ENCODE measurements at places on chromosomes 2 and 18. TPM values are rescaled to one million over a fixed set of nuclear protein-coding genes. Genes with fewer than 3 reads are reported as not detected.

Gene SULT1C2
- not detected for total RNA-seq

Gene MC2R
- not detected for total RNA-seq

Gene RND3
- not detected for total RNA-seq

DNA sequence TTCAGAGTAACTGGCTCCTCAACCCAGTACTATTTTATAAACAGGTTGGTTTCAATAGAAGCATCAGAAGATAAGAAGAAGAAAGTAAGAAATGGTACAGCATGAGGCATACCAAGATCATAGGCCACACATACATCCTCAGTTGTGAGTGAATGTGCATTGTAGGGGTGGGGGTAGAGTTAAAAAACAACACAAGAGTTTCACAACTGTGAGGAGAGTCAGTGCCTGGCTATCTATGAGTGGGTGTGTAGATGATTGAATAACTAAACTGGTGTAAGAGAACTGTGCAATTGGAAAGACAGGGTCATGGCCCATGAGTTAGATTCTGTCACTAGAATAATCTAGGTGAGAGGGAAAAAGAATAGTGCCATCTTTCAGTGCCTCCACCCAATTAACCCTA lies 748.2 kb upstream of the ACVR2A start:
- peak; percentile 96 for ATAC-seq

GRCh38 chr2:116585669-116586327 lies 1228.7 kb upstream of the DDX18 start:
- no peak for ATAC-seq

DNA sequence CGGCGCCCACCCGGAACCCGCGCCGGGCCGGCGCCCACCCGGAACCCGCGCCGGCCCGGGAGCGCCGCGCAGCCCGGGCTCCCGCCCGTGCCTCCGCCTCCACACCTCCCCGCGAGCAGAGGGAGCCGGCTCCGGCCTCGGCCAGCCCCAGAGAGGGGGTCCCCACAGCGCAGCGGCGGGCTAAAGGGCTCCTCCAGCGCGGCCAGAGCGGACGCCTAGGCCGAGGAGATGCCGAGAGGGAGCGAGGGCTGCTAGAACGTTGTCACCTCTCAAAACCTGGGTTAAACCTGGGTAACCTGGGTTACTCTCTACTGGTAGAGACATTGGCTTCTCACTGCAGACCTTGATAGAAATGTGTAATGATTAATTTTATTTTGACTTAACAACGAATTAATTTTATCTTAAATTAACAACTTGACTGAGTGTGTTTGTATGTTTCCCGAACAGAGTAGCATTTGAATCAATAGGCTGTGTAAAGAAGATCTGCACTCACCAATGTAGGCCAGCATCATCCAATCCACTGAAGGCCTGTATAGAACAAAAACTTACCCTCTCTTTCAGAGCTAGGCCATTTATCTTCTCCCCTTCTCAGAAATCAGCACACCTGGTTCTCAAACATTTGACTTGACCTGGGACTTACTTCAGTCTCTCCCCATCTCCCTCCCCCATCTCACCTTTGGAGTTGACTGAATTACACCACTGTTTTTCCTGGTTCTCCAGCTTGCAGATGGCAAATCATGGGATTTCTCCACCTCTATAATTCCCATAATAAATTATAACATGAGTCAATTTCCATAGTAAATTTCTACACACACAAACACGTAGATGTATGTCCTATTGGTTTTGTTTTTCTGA lies 242.7 kb downstream of the ASXL3 start:
- no peak for ATAC-seq

DNA sequence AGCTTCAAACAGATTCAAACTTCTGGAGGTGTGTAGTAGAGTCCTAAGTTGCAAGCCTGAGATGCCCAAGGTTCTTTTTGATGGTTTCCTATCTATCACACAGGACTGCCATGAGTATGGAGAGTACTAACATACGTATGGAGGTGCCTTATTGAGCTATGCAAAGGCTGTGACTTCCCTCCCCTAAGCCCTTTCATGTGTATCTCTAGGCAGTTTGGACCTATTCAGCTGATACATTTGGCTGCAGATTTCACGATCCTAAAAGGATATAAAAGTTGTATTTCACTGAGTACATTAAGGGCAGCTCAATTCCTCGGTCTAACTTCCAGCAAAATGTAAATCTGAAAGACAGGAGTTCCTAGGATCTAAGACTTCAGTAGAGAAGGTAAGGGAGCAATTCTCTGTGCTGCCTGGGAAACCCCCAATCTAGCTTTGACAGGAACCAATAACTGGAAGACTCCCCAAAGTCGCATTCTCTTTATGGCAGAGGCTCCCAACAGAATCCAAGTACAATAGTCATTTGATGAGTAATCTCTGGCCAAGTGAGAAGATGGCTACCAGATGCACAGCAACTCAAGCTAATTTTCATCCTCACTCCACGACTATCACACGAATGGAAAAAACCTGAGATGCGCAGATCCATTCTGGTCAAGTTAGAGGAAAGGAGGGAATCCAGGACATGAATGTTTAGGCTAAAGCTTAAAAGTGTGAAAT lies 83.8 kb downstream of the ATL2 start:
- ATAC-seq: no peak

- no peak for ATAC-seq
Measured at GRCh38 chr2:13819896-13820295, 812.6 kb upstream of the LRATD1 start.

- ATAC-seq: no peak
Measured at GRCh38 chr2:167697194-167697593, 550.2 kb downstream of the STK39 start.

GRCh38 chr2:45759310-45759851 lies 107.9 kb downstream of the PRKCE start:
- no peak for ATAC-seq

- ATAC-seq: no peak
Measured at GRCh38 chr2:182891611-182892010, 25.2 kb upstream of the FRZB start.

GRCh38 chr2:167833294-167833693 lies 414.1 kb downstream of the STK39 start:
- no peak for ATAC-seq

GRCh38 chr2:201628545-201628944 lies 14.8 kb downstream of the TMEM237 start:
- ATAC-seq: no peak

- no peak for ATAC-seq
Measured at GRCh38 chr2:202510911-202511310, 123.9 kb upstream of the FAM117B start.

GRCh38 chr2:32678825-32679224 lies 51.0 kb downstream of the TTC27 start:
- ATAC-seq: no peak

GRCh38 chr2:113083296-113083695 lies 15.5 kb downstream of the IL1F10 start:
- peak; percentile 52 for ATAC-seq

DNA sequence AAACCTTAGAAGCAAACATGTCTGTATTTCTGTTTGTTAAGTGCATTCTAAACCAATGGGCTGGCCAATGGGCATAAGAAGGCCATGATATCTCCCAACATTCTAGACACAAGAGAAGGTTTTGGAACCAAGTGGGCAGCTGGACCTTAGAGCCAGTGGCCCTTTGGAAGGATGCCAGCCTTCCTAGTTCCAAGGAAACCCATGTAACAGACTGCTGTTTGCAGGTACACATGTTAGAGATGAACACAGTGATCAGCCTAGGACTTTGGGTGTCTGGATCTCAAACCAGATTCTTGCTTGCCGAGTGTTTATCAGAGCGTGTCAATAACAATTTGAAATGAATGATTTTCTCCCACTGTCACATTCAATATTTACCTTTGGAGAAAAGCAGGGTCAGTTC lies 97.5 kb upstream of the COPS8 start:
- no peak for ATAC-seq

GRCh38 chr18:9419956-9420631 lies 55.2 kb upstream of the RALBP1 start:
- ATAC-seq: no peak

GRCh38 chr18:24373328-24373727 lies 24.3 kb downstream of the OSBPL1A start:
- no peak for ATAC-seq

Data from activated T-helper 17 cell treated with anti-CD3 and anti-CD28 coated beads, Interleukin-2, amount 50 U/mL, for 72 hours (primary cell).